ENCODE measurements at places on chromosomes 6 and 20. TPM values are rescaled to one million over a fixed set of nuclear protein-coding genes. Genes with fewer than 3 reads are reported as not detected.
A peak's percentile ranks its signal among the peaks of the same experiment; 100 is the strongest.

- peak; percentile 41 for DNase-seq
Measured at GRCh38 chr6:344816-345340, 46.7 kb upstream of the IRF4 start.

- DNase-seq, result peak; percentile 85
Measured at GRCh38 chr6:30686009-30686907, at the start of gene PPP1R18. PPP1R18 (minus strand) TSS chr6:30686645; CDS start chr6:30686018, 627 bp downstream.

DNA sequence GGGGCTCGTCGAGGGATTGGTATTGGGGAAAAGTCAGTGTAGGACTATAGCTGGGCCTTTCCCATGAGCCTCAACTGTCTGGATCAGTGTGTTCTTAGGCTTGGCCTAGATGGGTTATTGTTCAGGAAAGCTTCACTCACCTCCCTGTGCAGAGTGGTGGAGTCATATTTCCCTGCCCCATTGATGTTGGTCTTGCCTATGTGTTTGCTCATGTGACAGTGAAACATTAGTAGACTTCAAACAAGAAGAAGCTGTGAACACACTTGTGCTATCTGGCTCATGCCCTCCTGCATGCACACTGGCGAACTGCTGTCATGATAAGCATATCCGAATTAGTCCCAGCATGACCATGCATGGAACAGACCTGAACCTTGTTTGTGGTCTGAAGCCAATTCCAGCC lies 171.1 kb downstream of the DHX35 start:
- no peak for DNase-seq

- no peak for DNase-seq
Measured at GRCh38 chr20:35302421-35303335, 10.5 kb upstream of the FAM83C start.

The AFG1L gene
- 7.4 TPM for total RNA-seq

DNA sequence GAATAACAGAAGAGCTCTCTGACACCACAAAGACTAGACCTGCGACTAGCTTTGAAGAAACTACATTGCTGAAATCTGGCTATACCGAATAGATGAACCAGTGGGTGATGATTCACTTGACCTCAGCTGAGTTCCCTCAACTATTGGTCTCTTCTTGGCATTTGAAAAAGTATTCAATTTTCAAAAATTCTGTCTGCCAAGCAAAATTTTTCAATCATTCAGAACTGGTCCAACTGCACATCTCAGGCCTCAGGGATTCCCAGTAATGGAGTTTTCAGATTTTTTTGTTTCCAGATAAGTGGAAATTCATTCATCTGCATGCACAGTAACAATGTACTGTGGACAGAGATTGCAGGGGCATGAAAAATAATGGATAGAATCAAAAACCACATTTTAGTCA lies 121.4 kb upstream of the NAA20 start:
- no peak for DNase-seq

The RNF144B gene
- total RNA-seq, result 109 TPM

DNA sequence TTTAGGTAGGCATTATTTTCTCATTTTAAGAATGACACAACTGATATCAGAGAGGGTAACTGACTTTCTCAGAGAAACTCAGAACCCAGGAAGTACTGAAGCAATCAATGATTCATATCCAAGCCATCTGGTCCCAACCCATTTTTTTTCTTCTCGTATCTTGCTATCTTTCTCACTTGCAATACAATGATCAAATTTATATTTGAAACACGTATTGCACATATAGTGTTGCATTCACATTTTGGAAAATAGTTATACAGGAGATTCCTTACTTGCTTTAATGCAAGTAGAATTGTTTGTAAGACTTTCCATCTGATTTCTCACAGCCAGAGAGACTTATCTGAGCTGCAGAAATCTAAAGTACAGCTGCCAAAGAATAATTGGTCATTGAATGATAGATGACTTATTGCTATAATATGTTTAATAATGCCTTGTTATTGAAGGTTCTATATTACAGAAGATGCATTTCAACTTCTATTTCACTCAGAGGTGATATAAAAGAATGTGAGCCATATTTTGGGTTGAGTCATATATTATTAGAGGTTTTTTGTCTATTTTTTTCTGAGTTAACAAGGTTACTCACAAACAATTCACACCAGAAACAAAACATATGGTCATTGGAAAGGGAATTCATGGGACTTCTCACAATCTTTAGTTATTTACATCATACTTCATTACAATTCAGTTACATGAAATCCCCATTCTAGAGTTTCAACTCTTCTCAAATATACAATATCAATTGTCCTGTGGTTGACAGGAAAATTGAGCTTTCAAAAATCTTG lies 337.5 kb upstream of the CITED2 start:
- no peak for DNase-seq

The ATP9A gene
- total RNA-seq, result 23.1 TPM

- DNase-seq, result no peak
Measured at GRCh38 chr20:2892376-2892775, 19.1 kb downstream of the PTPRA start.

The JAG1 gene
- total RNA-seq, result 60.1 TPM

- DNase-seq, result no peak
Measured at GRCh38 chr20:57378107-57378506, 13.1 kb upstream of the RBM38 start.

DNA sequence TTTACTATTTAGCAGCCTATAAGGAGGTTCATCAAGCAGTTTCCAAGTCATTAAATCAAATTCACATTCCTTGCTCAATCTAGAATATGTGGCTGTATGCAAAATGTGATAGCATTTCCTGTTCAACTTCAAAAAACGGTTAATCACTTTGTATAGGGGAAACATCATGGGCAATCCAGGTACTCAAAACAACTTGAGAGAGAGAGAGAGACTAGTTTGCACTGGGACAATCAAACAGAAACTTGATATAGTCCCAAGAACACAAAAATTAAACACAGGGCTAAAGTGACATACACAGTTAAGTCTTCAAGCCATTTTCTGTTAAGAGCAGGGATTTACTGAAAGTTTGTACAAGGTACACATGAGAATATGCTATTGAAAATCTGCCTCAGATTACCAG lies 7.4 kb downstream of the CPNE1 start:
- DNase-seq, result no peak

DNA sequence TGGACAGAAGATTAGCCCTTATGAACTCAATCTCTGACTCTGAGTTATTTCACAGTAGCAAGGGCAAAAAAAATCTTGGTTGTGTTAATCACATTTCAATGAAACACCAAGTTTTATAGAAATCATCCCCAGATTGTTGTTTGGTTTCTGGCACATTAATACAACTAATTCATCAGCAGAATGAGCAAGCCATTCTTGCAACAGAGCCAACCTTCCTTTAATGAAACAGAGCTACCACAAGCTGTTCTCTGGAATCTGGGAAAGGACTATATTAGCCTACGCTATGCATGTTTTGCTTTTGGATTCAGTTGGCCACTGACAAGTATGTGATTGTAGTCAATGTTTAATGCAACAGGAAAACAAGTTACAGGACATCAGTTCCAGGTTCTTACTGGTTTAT lies 13.8 kb upstream of the POPDC3 start:
- no peak for DNase-seq

DNA sequence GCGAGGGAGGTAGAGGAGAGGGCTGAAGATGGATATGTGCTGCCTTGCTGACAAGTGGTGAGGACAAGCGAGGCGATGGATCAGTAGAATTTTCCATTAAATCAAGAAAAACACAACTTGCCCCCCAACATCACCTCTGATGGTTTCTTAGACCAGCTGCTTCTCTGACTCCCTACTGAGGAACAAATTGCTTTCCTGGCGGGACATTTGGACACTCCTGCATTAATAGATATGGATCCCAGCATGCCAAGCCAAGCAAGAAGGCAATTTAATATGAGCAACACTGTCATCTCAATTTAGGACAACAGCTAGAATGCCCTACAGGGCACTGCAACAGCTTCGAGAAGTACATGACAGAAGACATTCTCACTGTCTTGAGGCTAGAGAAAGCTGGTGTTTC lies 248.4 kb upstream of the AGPAT4 start:
- no peak for DNase-seq

GRCh38 chr20:45459606-45460005 lies 9.9 kb upstream of the WFDC2 start:
- no peak for DNase-seq

The SRF gene
- 29.2 TPM for total RNA-seq

The FAM217A gene
- total RNA-seq, result not detected

- DNase-seq, result no peak
Measured at GRCh38 chr6:90157441-90157840, 139.2 kb downstream of the BACH2 start.

The FAM83B gene
- 0.12 TPM for total RNA-seq

DNA sequence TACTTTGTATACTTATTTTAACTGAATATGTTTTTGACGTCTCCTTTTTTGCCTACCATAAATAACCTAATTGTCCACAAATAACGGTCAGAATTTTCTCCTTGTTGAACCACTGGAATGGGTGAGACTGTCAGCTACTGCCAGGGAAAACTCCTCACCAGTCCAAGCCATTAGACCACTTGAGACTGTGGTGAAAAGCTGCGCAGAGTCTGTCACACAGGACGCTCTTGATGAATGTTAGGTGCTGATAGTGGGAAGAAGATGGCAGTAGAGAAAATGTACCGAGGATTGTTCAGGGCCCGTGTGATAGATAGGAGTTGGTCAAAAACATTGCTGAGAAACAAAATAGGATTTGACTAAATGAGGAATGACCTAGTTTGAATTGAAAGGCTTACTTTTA lies 75.6 kb upstream of the KIF25 start:
- DNase-seq, result no peak

The LHFPL5 gene
- not detected for total RNA-seq

- no peak for DNase-seq
Measured at GRCh38 chr6:4320860-4321259, 185.5 kb upstream of the ECI2 start.

The IL20RA gene
- total RNA-seq, result 10.9 TPM

GRCh38 chr6:44851176-44851575 lies 463.7 kb downstream of the CDC5L start:
- no peak for DNase-seq

The PHACTR3 gene
- 9.0 TPM for total RNA-seq

DNA sequence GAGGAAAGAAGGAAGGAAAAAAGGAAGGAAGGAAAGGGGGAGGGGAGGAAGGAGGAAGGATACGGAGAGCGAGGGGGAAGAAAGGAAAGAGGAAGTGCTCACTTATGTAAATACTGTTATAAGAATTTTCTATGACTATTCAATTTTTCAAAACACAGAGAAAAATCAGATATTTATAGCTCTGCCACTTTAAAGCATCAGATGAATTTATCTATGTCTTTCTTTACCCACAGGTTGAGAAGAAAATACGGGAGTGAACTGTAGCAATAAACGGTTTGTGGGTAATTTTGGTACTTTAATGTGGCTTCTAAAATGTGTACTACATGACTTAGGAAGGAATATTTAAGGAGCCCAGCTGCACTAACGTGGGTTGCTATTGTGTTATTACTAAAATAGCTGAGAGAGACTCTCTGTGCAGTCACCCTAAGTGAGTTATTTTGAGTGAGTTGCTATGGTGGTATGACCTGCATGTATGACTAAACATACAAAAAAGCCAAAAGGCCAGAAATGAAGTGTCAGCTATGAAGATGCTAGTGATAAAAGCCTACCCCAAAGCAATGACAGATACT lies 225.5 kb downstream of the SOD2 start:
- DNase-seq, result no peak

DNA sequence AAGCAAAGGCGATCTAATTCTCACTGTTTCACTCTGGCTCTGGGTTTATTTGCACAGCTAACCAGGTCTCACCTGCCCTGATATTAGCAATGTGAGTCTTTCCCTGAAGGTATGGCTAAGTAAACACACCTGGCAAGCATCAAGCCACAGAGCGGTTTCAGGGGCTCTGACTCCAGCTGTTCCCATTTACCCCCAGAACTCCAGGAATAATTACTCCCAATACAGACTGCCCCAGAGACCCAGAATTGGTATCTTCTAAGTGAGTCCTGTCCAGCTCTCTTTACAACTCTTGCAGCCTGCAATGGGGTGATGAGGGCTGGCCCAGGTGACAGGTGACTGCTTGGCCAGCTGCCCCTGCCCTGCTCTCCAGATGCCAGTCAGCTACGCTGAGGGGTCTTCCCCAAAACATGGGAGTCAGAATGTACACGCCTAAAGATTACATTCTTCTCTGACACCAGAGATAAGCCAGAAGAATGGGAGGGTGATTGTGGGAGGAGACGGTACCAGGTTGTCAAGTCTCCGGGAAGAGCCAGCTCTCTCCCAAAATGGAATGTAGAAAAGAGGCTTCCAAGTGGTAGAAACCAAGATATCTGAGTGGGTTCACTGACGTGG lies 4.9 kb upstream of the LRRN4 start:
- peak; percentile 68 for DNase-seq

GRCh38 chr20:15851576-15852215 lies 721.6 kb downstream of the KIF16B start:
- DNase-seq, result no peak

The FAM83D gene
- total RNA-seq, result 0.71 TPM

DNA sequence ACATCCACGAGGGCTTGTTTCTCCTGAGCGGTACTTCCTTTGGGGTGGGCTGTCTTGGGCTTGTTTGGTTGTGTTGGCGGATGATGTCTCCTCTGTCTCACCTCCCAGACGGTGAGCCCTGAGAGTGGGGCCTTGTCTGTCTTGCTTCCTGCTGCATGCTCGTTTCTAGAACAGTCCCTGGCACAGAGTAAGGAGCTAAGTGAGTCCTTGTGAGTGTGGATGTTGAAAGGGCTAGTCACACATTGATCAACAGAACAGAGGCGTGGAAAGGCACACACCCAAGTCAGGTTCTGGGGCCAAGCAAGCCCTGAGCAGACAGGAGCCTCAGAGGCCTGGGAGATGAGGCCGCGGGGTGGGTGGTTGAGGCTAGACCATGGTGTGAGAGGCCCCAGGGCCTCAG lies 111.0 kb downstream of the BMP7 start:
- no peak for DNase-seq

DNA sequence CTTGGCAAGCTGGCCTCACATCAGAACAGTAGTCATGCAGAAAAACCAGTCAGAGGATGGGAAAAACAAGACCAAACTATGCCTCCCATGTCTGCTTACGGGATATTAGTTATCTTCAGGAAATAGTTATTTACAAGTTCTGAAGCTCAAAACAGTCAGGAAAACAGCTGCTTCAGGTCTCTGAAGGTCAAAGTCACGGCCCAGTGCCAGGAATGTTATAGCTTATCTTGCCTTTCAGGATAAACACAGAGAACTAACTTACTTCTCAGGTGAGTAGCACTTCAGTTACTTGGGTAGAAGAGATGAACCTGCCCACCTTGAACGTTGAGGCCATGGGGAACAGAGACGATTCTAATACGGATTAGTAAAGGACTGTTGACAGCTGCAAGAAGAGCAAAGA lies 310.7 kb downstream of the KIF16B start:
- DNase-seq, result no peak

DNA sequence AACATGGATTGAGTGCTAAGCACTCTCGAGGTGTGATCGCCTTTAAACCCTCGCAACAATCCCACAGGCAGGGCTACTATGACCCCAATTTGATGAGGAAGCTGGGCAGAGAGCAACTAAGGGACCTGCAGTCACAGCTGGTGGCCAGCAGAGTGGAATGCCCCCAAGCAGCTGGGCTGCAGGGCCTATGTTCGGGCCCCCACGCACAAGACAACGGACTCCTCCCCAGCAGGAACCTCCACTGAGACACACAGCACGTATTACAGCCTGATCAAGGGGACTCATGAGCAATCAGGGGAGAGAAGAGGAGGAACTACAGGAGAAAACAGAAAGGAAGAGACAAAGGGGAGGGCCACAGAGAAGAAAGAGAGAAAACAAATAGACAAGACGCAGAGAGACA lies 21.7 kb downstream of the CST7 start:
- peak; percentile 39 for DNase-seq

All from lower lobe of right lung (tissue), 2 donors.